Renal cortical epithelial cell (primary cell): ENCODE measurements at places on chromosomes 12 and 14. TPM values are rescaled to one million over a fixed set of nuclear protein-coding genes. Genes with fewer than 3 reads are reported as not detected.
A peak's percentile ranks its signal among the peaks of the same experiment; 100 is the strongest.

GRCh38 chr14:99468836-99469592 is 11.6 kb downstream of the SETD3 start:
- DNase-seq: no peak

GRCh38 chr12:24948420-24948756 is 513 bp downstream of the BCAT1 start:
- DNase-seq: peak; percentile 11

GRCh38 chr14:70886421-70887206 is 20.6 kb upstream of the PCNX1 start:
- DNase-seq: no peak

GRCh38 chr12:90977224-90977623 is 22.2 kb upstream of the CCER1 start:
- DNase-seq: no peak

- no peak for DNase-seq
These were observed 156.3 kb upstream of the LRIG3 start for GRCh38 chr12:59076622-59077021.

DNA sequence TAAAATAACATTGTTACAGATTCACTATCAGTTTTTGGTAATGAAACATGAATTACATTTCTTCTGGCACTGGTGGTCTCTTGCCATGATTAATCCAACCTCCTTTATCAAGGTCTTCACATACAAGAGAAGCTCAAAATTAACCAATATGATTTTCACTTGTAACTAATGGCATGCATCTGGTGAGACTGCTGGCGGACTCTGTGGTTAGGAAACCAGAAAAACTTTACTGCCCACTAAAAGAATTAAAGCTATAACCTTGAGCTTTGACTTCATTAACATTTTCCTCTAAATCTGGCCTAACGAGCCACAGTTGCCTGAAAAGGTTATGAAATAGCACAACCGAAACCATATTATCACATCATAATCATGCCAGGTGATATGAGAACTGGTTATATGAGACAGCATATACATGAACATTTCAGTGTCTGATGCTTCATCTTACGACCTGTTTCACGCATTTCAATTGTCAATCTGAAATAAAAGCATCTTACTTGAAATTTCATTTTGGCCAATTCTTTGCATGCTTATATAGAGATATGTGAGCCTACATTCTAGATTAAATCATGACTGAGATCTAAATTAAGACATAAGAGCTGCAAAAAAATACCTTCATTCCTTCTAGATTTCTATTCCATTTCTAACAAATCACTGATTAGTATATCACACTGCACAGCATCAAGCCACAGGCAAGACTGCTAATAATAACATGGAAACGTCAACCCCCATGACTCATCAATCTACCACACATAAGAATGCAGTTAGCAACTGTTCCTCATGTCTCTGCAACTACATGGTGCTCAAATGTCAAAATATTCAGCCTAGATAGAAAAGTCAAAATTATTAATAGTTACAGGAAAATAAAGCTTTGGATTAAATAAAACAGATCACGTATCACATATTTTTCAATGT is 89.3 kb downstream of the OSBPL8 start:
- peak; percentile 92 for DNase-seq

DNA sequence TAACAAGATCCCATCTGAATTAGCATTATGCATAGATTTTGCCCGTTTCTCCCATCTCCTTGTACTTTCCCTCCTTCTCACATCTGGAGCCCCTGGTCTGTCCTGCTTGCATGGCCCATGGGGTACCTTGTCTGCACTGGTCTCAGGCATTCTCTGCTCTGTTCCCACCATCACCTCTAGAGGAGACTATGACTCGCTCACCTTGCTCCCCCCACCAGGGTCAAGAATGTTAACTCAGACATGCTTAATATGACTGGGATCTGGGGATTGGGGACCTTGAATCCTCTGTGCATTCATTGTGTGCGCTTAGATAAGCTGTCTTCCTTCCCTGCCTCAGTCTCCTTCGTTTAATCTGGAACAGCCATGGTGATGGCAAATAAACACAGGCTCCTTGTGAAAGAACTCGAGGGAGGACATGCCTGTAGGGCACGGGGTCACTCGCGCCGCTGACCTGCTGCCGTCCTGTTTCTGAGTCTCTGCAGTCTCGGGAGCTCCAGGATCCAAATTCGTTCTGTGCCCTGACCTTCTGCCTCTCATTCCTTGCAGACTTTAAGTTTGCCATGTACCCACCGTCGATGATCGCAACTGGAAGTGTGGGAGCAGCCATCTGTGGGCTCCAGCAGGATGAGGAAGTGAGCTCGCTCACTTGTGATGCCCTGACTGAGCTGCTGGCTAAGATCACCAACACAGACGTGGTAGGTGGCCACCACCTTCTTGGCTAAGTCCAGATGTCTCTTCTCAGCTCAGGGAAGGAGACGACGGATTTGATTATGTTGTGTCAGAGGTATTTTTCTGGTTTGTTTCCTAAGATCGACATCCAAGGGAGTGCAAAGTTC is 15.0 kb downstream of the CCND2 start:
- no peak for DNase-seq

GRCh38 chr14:20775901-20776300 is 5.2 kb upstream of the RNASE6 start:
- no peak for DNase-seq

DNA sequence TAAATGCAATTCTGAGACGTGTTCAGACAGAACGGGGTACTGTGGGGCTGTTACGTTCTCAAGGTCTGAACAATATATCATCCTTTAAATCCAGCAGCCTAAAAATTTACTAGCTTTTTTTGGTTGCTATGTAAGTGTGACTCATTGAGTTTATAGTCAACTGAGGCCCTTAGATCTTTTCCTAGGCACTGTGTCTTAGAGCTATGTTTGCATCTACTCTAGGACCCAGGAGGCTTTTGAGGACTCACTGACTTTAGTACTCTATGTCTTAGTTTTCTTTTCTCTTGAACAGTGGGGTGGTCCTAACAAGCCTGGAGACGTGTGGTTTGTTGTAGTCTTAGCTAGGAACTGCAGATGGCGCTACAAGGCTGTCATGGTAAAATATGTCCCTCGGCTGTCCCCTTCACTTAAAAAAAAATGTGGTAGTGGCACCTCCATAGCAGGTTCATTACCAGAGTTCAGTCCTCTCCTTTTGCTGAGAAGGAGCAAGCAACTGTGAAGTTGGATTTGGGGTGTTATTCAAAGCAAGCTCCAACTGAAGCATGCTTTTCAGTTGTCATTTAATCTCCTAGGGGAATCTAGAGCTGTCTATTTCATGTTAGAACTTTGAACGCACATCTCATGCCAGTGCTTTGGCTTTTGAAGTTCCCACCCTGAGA is 8.7 kb upstream of the SPATS2 start:
- DNase-seq: peak; percentile 83

DNA sequence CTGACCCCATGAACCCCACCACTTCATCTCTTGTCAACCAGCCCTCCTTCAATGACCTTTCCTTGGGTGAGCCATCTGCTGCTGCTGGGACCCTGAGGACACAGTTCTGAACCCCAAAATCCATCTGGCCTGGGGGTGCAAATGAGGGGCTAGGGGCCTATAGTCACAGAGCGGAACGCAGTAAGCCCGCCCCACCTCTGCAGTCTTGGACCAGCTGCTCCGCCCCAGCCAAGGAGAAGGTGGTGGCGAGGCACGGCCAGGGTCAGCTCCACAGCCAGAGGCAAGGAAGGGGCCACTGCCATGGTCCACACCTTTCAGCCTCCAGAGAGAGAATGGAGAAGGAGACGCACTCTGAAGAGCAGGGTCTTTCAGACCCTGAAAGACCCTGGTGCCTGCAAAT is 5.1 kb downstream of the TMEM179 start:
- no peak for DNase-seq

DNA sequence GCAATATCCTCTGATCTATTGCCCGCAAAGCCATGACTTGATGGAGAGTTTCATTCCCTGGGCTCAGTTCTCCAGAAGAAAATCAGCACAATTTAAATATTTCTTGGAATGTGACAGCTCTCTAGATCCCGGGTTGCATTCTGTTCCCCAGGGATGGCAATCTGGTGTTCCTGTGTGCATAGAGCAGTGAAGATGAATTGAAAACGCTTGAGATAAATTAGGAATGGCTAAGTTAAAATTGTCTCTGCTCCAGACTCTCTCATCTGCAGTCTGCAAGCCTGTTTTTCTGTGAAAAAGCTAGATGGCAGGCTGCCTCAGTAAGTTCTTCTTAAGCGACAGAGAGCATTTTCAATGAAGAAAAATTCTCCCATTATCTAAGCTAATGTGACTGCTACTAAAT is 582.5 kb upstream of the MGAT4C start:
- no peak for DNase-seq

- no peak for DNase-seq
These were observed 48.5 kb upstream of the RIMBP2 start for GRCh38 chr12:130764475-130765185.

Gene PRKD1
- total RNA-seq: 7.5 and 39.1 TPM in 2 replicates

Gene PGF
- 0.35 and 0.69 TPM in 2 replicates for total RNA-seq
